Activated CD4-positive, alpha-beta T cell treated with anti-CD3 and anti-CD28 coated beads, Interleukin-2, amount 50 U/mL, for 24 hours (primary cell): ENCODE measurements at places on chromosomes 7 and 10.

GRCh38 chr10:86938260-86938659 is 19.2 kb downstream of the MMRN2 start:
- no peak for DNase-seq

GRCh38 chr10:18100669-18101068 is 39.6 kb upstream of the CACNB2 start:
- no peak for DNase-seq

DNA sequence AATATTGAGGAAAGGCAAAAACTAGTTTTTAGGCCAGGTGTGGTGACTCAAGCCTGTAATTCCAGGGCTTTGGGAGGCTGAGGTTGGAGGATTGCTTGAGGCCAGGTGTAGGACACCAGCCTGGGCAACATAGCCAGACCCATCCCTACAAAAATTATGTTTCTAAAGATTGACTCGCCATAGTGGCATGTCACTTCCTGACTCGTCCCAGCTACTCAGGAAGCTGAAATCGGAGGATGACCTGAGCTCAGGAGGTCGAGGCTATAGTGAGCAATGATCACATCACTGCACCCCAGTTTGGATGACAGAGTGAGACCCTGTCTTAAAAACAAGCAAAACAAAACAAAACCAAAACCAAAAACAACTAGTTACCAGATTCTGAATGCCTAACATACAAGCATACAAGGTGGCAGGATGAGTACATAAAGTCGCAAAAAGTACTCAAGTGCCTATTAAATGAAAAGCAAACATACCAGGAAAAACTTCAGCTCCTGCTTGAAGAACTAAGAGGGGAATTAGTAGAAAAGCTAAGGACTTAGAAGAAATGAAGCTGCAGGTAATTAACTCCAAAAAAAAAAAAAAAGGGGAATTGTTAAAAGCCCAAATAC is 14.1 kb downstream of the ZNF398 start:
- DNase-seq = no peak

GRCh38 chr10:56623064-56623463 is 262.0 kb upstream of the ZWINT start:
- DNase-seq = no peak

DNA sequence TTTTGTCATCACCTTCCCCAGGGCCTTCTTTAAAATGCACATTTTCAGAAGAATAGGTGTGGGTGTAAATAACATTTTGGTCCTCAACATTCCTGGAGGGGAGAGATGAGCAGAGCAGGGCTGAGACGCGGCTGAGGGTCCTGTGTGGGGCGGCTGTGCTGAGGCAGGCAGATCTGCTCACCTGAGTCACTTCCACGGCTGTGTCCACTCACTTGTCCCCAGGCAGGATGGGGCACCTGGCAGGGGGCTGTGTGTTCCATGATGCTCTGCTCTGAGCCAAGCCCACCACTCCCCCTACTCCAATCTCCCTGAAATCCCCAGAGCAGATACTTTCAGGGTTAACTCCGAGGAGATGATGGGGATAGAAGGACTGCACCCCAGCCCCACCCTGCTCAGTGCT is 93.8 kb downstream of the GLRX3 start:
- no peak for DNase-seq

- DNase-seq = no peak
Measured at GRCh38 chr7:5332579-5332978, 49.8 kb downstream of the SLC29A4 start.

DNA sequence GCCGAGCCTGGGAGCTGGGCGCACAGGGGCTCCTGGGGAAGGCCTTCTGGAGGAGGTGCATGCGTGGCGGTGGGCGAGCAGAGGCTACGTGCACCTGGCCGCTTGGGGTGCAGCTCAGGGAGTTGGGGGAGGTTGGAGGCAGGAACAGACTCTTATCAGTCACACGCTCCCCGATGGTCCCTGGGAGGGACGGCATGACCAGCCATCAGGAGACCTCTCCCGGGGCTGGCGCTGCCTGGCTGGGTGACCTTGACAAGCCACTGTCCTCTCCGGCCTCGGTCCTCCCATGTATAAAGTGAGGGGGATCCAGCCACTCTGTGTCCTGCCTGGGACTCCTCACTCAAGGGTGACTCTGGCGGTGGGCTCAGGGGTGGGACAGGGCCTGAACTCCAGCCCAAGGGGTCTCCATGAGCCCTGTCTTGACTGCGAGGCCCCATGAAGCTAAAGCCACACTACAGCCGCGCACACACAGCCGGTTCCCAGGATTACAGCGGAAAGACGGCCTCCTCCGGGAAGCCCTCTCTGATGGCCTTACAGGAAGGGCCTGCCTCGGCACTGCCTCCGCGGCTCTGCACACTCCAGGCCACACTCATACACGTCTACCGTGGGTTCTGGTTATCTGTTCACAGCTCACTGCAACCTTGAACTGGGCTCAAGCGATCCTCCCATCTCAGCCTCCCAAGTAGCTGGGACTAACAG is 2.3 kb downstream of the TMEM184A start:
- no peak for DNase-seq
